ENCODE measurements at places on chromosomes 2 and 18. TPM values are rescaled to one million over a fixed set of nuclear protein-coding genes. Genes with fewer than 3 reads are reported as not detected.

Gene SCYGR4
- not detected for total RNA-seq

Gene CFAP65
- under 0.01 TPM for total RNA-seq

Gene PRKAG3
- not detected for total RNA-seq

Gene ZEB2
- not detected for total RNA-seq

Gene MBD5
- total RNA-seq, result 6.6 TPM

Gene PDCL3
- 13.9 TPM for total RNA-seq

Gene SH3RF3
- total RNA-seq, result under 0.01 TPM

Gene CXCR1
- total RNA-seq, result not detected

Gene TBC1D8
- total RNA-seq, result 14.7 TPM

Gene ACMSD
- 1.7 TPM for total RNA-seq

Gene CNGA3
- not detected for total RNA-seq

Gene SESTD1
- 10.4 TPM for total RNA-seq

All from tracheal epithelial cell (primary cell).